Stimulated activated CD4-positive, alpha-beta T cell treated with anti-CD3 and anti-CD28 coated beads, Interleukin-4, amount 100 ng/mL, for 1 hour (primary cell): ENCODE measurements at places on chromosomes 13 and 19.
A peak's percentile ranks its signal among the peaks of the same experiment; 100 is the strongest.

- no peak for DNase-seq
Measured at GRCh38 chr19:27935669-27936068, 1277.3 kb downstream of the UQCRFS1 start.

GRCh38 chr13:74973935-74974879, 507.8 kb downstream of the TBC1D4 start:
- DNase-seq: no peak

DNA sequence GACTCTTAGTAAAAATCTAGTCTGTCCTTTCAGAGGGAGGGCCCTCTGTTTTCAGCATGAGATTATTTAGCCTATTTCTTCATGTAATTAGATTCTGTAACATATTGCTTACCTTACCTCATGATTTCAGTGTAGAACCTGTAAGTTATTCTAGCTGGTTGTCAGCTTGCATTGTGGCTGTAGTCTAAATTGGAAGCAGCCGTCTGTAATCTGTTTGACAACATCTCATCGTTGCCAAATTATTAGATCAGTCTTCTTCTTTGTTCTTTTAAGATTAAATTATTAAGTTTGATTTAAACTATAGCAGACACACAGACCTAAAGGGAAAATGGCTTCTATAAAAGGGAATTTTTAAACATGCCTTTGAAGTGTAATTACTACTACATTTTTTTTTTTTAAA, 34.8 kb downstream of the SLAIN1 start:
- no peak for DNase-seq

- peak; percentile 88 for DNase-seq
Measured at GRCh38 chr13:67230404-67231288, 510 bp upstream of the PCDH9 start.

- no peak for DNase-seq
Measured at GRCh38 chr13:77002590-77003190, 10.8 kb downstream of the CLN5 start.
